ENCODE measurements at places on chromosomes 1 and 21.

- no peak for DNase-seq
Observed at GRCh38 chr1:236748268-236748870, 46.7 kb upstream of the MTR start.

DNA sequence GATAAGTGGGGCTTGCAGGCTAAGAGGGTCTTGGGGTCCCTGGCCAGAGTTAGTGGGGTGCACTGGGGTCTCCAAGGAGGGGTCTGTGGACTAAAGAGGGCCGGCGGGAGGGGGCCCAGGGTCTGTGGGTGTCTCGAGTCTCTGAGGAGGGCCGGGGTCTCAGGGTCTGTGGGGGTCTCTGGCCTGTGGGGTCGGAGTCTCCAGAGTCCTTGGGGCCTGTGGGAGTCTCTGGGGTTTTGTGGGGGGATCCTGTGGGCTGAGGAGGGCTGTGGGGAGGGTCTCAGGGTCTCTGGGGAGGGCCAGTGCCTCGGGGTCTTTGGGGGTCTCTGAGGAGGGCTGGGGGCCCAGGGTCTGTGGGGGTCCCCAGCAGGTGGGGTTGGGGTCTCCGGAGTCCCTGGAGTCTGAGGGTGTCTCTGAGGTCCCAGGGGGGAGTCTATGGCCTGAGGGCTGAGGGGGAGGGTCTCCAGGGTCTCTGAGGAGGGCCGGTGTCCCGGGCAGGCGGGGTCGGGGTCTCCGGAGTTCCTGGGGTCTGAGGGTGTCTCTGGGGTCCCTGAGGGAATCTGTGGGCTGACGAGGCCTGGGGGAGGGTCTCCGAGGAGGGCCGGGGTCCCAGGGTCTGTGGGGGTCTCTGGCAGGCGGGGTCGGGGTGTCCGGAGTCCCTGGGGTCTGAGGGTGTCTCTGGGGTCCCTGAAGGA, 628 bp upstream of the PLEKHM2 start:
- no peak for DNase-seq

GRCh38 chr21:23921670-23922418, 1685.4 kb downstream of the MRPL39 start:
- no peak for DNase-seq

DNA sequence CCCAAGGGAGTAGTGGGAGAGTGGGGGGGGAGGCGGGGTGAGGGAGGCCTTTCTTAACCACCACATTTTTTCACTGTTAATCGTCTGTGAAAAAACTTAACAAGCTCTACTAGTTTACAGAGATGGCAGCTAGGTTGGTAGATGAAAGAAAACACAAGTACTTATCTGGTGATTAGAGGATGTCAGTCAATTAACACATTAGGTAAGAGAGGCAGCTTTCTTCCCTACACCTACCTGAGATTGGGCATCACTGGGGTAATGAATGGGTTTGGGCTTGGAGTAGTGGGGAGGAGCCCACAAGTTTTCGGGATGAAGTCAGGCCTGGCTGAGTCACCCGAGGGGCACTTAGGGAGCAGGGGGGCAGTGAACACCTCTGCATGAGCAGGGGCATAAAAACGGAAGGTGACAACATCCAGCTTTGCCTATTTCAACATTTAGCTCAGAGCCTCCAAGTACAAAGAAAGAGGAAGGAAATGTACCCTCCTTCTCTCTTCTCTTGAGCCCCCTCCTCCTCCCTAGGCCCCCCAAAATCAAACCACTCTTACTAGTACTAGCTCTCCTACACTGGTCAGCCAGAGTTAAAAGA, 2.5 kb downstream of the LBR start:
- no peak for DNase-seq

DNA sequence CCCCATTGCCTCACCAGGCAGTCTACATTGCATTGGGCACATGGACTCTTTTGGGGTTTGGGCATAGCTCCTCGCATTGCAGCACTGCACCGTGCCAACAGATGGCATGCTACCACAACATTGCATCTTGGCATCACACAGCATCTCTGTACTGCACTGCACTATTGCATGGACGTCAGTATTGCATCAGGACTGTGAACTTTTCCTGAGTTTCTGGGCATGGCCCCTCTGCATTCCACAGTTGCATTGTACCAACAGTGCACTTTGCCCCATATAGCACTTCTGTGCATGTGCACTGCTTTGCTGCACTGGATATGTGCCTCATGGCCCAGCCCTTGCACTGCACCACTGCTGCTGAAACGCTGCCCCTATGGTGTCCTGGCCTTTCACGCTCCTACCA, 9.6 kb downstream of the PTPRU start:
- no peak for DNase-seq

- DNase-seq, result no peak
Observed at GRCh38 chr1:27351541-27352107, 9.8 kb downstream of the SYTL1 start.

DNA sequence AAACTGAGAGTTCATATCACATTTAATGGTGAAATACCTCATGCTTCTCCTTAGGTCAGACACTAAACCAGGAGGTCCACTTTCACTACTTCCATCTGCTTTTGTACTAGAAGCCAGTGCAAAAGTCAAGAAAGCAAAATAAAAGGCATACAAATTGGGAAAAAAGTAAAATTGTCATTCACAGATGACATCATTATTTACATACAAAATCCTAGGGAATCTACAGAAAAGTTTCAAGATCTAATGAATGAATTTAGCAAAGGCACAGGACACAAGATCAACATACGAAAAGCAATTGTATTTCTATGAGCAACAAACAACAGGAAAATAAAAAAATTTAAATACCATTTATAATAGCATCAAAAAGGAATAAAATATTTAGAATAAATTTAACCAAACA, 41.5 kb downstream of the LYST start:
- no peak for DNase-seq

DNA sequence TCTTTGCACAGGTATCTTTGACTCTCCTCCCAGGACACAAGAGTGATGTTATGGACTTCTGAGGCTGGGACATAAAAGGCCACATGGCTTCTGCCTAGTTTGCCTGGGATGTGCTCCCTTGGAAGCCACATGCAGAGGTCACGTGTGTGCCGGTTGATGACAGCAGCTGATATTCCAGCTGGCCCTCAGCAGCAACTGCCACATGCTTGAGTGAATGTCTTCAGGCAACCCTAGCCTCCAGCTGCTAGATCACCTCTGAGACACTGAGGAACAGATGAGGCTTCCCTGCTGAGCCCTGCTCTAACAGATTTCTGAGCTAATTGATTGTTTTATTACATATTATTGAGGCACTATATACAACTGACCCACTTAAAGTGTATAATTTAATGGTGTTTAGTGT, 11.6 kb upstream of the AKR7A3 start:
- no peak for DNase-seq

DNA sequence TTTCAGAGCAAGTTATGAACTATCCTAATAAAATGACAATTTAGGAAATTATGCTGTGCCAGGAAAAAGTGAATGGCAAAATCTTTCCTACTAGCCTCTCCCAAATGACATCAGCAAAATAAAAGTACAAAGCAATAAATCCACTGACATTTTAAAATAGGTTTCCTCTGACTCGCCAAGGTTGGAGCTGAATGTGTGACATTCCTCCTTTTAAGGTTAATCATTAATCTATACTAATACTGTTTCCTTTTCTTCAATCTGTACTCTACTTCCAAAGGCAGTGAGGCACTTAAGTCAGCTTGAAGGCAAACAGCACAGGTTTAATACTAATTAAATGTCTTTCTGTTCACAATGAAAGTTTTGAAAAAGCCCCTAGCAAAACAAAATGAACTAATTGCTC, 15.7 kb downstream of the RNF19B start:
- DNase-seq, result no peak

DNA sequence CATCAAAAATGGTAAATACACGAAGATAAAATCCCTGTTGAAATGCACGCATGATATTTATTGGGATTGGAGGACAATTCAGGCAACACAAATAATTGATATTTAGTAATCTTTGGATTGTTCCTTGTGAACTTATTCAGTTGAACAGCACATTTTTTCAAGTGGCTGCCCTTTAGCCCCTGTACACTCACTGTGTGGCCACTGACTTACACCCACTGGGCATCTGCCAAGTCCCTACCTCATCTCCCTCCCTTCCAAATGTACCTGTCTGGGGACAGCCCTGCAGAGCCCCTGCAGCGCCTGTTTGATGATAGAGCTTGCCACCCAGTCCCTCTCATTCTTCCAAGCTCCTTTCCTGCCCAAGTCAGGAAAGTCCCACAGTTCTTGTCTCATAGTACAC, 154.3 kb downstream of the GLUL start:
- no peak for DNase-seq

DNA sequence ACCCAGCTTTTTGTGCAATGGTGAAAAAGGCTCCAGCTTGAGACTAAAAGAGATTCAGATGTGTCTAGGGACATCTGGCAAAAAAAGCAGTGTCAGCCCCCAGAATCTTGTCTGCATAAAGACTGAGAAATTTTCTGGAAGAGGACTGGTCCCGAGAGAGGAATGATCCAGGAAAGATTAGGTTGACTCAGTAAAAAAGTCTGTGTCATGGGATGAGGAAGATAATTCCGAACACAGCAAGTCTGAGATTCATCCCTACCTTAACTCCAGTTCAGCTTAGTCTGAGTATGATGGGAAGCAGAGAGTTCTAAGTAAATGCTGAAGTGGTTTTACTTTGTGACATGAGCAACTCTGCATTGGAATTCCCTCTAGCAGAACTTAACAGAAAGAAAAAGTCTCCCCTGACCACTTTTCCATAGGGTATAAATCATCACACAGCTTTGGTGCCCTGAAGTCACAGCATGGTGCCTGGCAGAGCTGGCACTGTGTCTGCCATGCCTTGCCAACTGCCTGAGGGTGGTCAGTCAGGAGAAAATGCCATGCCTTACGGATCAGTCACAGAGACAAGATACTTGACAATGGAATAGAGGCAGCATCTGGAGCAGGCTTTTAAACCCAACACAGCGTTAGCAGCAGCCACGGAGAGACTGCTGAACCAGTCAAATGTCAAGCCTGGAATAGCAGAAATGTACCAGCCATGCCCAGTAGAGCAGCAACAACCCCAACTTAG, 153.4 kb downstream of the ZC3H11B start:
- no peak for DNase-seq

DNA sequence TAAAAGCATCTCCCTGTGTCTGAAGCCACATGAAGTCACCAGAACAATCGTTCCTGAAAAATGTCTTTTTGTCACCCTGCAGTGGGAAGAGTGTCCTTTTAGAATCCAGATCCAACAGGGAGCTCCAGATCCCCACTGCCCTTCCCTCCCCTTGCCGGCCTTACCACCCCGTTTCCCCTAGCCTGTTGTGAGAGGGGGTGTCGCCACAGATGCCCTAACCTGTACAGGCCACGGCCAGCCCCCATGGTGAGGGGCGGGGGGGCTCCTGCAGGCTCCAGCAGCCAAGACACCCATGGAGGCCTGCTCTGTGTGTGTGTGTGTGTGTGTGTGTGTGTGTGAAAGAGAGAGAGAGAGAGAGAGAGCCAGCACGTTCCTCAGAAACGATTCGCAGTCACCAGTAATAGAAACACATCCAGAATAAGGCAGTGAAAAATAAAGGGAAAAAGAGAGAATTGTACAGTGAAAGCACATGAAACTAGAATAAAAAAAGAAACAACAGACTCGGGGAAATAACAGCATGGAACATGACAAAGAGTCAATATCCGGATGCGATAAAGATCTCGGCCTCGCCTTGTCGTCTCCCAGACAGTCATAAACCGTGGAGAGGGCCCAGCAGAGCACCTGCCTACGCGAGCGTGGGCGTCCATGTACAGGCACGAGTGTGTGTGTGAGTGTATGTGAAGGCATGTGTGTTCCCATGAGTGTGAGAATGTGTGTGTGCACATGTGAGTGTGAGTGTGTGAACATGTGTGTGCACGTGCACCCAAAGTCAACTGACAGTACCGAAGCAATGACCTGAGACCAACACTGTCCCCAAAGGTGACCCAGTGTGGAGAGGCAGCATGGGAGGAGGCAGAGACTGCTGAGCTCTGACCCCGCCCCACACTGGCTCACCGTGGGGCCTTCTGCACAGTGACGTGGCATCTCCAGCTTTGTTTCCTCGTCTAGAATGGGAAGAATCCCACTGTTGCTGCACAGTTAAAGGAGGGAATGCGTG, 303.8 kb downstream of the NPHP4 start:
- DNase-seq, result no peak

Data from stimulated activated CD4-positive, alpha-beta T cell treated with anti-CD3 and anti-CD28 coated beads, Interleukin-12 subunit alpha, Interleukin-12 subunit beta, amount 100 ng/mL, for 48 hours (primary cell).